ENCODE measurements at places on chromosomes 1 and 21.
A peak's percentile ranks its signal among the peaks of the same experiment; 100 is the strongest.

DNA sequence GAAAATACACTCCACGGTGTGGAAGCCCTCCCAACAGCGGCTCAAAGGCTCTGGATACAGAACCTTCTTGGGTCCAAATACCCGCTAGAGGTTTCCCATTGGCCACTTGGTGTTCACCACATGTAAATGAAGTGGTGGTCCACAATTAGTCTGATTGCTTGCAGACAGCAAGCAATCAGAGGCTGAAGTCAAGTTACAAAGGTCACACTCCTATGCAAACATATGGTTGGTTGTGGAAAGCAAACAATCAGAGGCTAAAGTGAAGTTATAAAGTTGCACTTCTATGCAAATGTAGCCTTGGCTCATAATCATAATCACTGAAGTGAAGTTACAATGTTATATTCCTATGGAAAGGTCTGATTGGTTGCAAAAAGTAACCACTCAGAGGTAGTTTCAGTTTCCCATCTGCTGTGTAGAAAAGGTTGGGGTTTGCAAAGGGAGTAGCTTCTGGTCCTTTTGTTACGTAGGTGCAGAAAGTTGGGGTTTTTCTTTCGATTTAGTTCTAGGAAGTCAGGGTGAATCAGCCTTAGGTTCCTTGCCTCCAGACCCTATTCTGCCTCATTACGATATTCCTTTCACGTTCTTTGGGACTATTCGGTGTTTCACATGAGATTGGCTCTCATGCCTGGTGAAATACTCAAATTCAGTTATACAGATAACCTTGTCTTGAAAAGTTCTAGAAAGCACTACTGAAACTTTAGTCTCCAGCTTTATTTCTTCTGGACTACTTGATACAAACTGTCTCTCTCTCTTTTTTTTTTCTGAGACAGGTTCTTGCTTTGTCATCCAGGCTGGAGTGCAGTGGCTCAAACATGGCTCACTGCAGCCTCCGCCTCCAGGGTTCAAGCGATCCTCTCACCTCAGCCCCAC is 36.7 kb upstream of the MTF2 start:
- no peak for DNase-seq

GRCh38 chr1:166676981-166677380 is 162.3 kb upstream of the POGK start:
- DNase-seq: no peak

DNA sequence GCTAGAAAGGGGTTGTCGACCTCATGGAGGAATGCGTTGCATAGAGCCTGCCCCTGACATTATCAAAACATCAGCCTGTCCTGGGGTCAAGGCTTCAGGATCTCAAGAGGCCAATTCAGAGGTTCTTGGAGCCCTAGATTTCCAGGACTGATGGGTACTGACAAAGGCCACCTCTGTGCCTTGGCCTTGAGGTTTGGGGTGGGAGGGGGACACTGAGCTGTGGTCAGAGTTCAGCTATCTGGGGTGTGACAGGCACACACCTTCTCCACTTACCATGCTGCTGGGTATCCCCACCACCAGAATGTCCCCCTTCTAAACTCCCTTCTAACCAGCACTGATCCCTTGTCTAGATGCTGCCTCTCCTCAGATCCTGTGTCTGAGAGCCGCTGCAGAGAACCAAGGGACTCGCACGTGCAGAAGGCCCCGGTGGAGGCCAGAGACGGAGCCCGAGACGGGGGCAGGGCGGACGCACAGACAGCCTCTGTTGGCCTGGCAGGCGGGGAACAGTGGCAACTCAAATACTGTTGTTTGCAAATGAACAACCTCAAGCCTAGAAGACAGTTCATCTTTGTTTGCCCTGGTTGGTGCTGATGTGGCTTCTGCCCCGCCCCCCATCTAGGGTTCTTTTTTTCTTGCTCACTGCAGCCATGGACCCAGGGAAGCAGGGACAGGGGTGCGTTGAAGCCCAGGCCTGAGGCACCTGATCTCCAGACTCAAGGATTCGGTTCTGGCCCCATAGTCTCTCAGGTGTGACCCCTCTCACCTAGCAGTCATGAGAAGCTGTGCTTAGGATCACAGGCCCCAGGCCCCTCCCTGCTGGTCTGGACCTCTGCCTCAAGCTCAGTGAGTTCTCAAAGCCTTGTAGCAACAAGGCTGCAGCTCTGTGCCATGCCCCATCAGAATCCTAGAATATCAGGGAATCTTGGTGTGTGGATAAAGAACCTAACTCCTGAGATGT is 28.1 kb upstream of the CSF1 start:
- peak; percentile 84 for DNase-seq

- no peak for DNase-seq
Observed at GRCh38 chr1:19639999-19640362, 4.1 kb upstream of the NBL1 start.

GRCh38 chr1:234429434-234429806 is 49.6 kb downstream of the TARBP1 start:
- no peak for DNase-seq

GRCh38 chr1:35707601-35708440 is 10.9 kb downstream of the C1orf216 start:
- peak; percentile 65 for DNase-seq

DNA sequence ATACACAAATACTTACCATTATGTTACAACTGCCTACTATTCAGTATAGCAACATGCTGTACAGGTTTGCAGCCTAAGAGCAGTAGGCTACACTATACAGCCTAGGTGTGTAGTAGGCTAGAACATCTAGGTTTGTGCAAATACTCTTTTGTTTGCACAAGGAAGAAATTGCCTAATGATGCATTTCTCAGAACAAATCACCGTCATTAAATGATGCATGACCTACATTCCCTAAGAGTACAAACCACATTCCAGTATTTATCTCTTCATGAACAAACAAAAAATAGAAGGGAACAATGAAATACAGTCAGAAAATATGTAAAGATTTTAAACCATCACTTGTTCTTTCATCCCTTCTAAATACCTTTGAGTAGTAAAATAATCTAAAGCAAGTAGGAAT is 109.7 kb upstream of the HP1BP3 start:
- DNase-seq: no peak

DNA sequence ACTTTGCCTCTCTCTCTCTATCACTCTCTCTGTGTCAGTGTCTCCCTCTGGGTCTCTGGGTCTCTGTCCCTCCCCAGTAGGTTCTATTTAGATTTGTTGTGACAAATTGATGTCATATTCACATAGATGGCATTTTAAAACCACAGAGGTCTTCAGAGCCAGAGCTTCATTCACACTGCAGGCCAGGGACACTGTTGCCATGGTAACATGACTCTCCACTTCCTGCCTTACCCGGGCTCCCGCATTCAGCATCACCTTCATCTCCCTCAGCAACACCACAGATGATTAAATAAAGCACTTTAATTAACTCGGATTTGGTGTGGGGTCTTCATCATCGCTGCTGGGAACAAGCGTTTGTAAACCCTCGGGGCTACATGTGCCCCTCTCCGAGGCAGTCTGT is 132.6 kb downstream of the ETS2 start:
- DNase-seq: no peak

GRCh38 chr1:231209531-231209930 is 31.5 kb upstream of the GNPAT start:
- DNase-seq: no peak

GRCh38 chr1:225670356-225670755 is 17.4 kb upstream of the ENAH start:
- no peak for DNase-seq

DNA sequence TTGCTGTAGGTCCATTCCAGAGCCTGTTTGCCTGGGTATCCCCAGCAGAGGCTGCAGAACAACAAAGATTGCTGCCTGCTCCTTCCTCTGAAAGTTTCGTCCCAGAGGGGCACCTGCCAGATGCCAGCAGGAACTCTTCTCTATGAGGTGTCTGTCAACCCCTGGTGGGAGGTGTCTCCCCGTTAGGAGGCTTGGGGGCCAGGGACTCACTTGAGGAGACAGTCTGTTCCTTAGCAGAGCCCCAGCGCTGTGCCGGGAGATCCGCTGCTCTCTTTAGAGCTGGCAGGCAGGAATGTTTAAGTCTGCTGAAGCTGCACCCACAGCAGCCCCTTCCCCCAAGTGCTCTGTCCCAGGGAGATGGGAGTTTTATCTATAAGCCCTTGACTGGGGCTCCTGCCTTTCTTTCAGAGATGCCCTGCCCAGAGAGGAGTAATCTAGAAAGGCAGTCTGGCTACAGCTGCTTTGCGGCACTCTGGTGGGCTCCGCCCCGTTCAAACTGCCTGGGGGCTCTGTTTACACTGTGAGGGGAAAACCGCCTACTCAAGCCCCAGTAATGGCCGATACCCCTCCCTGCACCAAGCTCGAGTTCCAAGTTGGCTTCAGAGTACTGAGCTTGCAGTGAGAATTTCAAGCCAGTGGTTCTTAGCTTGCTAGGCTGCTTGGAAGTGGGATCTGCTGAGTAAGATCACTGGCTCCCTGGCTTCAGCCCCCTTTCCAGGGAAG is 8.7 kb upstream of the SLC25A24 start:
- DNase-seq: no peak

DNA sequence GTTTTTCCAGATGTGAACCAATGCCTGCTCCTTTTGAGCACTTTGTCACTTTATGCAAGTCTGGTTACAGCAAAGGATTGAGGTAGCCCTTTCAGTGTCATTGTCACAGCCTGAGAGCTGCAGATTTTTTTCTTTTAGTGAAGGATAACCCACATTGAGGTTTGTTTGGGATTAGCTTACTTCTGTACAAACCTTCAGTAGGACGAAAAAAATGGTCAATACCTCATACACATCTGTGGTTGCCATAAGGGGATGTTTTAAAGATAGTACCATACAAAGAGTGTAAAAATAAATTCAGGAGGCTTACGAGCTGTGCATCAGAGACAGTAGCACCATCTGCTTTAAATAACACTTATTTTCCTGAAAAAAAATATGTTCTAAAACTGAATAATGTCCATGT is 566.0 kb downstream of the AJAP1 start:
- DNase-seq: no peak

GRCh38 chr1:160432371-160432786 is 32.0 kb downstream of the VANGL2 start:
- DNase-seq: no peak

DNA sequence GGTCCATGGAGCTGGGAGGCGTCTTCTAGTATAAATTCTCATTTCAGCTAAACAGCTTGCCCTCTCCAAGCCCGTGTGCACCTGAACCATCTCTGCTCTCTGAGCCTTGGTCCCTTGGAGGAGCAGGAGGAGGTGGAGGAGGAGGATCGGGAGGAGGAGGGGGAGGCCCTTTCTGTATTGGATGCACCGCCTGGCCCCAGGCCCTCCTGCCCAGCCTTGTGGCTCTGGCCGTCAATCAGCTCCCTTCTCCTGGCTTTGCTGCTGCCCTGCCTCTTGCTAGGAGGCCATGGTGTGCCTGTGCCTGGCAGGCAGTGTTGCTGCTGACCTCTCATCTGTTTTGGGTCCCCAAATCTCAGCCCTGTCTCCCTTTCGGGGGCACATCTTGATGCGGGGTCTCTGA is 9.0 kb downstream of the COL18A1 start:
- DNase-seq: no peak

DNA sequence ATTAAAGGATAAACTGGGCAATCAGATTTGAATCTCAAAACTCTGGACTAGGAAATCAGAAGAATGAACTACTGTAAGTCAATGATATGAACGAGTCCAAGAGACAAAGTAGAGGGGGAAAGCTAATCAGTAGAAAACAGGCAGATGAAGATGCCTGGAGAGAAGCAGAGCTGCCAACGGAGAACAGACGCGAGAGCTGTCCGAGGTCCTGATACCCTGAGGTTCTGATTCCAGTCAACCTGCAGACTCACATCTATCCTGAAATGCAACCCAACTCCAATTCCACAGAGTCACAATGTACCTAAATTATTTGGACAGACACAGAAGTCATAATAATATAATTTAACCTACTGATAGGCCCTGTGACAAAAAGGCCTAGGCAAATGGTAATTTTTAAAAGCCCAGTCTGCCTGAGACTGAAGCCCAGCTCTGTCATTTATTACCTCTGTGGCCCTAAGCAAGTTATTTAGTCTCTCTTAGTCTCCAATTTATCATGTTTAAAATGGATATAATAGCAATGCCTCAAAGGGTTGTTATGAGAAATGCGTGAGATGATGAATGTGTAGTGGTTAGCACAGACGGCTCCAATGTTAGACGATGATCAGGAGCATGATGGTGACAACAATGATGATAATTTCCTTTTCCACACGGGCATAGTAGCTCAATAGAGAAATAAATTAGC is 33.4 kb downstream of the RGS7 start:
- no peak for DNase-seq

DNA sequence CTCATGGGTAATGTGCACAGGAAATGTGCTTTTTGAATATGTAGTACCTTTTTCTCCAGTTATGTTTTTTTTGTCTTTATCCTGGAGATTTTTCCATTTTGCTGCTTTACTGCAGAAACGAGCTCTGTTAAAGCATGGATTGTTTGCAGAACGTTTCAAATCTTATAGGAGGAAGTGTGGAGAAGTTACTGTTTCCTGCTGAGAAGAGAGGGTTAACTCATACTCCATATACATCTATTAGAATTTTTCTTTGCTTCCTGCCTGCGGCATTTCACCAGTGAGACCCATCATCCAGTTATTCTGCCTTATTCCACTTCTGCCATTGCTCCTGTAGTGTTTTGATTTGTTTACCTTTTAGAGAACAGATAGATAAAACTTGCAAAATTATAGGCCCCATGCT is 2.0 kb downstream of the RPRD2 start:
- no peak for DNase-seq

DNA sequence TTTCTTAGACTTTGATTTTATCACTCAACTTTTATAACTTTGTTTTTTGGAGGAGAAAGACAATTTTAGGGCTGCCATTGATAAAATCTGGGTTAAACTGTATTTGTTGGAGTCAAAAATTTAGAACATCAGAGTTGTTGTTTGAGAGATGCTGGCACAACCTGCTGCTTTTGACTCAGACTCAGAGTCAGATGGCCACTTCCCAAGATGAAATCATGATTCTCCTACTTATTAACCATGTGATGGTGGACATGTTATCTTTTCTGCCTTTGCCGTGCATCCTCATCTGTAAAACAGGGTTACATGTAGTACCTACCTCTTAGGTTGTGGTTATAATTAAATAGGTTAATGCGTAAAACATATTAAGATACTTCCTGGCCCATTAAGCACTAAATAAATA is 71.2 kb downstream of the PLA2G4A start:
- DNase-seq: no peak

- DNase-seq: peak; percentile 30
Observed at GRCh38 chr1:22024485-22025367, 23.3 kb downstream of the CELA3A start.

- DNase-seq: no peak
Observed at GRCh38 chr21:29751473-29752185, 188.2 kb downstream of the GRIK1 start.

Data from head of caudate nucleus (tissue), 42 donors.